RWPE2 (cell line): ENCODE measurements at places on chromosomes 3 and 15.

DNA sequence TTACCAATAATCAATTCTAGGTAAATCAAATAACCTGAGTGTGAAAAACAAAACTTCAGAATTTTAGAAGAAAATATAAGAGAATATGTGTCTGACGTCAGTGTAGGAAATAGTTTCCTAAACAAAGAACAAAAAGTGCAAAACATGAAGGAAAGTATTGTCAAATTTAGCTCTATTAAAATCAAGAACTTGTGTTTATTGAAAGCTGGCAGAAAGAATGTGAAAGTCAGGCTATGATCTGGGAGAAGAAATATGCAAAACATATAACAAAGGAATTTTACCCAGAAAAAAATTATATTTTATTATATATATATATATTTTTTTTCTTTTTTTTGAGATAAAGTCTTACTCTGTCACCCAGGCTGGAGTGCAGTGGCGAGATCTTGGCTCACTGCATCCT is 129.1 kb upstream of the ANKRD28 start:
- DNase-seq = no peak

GRCh38 chr3:71597286-71597685 is 13.8 kb upstream of the FOXP1 start:
- DNase-seq = no peak

DNA sequence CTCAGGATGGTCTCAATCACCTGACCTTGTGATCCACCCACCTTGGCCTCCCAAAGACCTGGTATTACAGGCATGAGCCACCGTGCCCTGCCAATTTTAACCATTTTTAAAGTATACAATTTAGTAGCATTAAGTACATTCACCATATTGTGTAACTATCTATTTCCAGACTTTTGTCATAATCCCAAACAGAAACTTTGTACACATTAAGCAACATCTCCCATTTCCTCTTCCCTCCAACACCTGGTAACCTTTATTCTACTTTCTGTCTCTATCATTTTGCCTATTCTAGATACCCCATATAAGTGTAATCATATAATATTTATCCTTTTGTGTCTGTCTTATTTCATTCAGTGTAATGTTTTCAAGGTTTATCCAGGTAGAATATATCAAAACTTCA is 8.9 kb upstream of the MYLK start:
- no peak for DNase-seq

DNA sequence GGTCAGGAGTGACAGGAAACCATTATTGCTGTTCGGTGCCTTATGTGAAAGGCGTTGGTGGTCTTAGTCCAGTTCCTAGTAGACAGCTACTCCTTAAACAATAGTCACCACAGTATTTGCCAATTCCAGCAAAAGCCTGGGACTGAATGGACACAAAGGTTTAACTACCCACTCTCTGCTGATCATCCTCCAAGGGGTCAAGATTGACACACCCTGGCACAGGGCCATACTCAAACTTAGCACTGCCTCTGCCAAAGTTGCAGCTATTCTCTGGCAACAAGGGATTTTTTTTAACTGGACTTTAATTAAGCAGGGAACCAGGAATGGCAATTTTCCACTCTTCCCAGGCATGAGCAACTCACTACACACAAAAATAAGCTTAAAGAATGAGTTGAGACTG is 193.9 kb downstream of the NLGN1 start:
- DNase-seq = no peak

- DNase-seq = no peak
These were observed 1101.4 kb downstream of the ROBO2 start for GRCh38 chr3:78141269-78141668.
